ENCODE measurements at places on chromosomes 2 and 18. TPM values are rescaled to one million over a fixed set of nuclear protein-coding genes. Genes with fewer than 3 reads are reported as not detected.

DNA sequence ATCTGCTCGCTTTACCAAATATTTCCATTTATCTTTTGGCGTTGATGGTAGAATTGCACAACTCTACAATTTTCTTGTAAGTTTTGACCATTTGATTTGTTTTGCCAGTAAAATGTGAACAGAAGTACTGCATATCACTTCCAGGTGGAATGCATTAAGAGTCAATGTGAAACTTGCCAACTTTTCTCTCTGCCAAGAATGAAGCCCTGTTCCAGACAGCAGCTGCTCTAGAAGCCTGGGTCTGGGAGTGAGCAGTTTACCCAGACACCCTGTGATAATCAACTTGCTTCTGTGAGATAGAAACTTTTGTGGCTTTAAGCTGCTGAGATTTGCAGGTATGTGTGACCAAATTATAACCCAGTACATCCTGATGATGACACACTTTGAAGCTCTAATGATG lies 115.9 kb upstream of the SYT4 start:
- DNase-seq, result no peak

- DNase-seq, result no peak
Observed at GRCh38 chr2:43192744-43193651, 33.4 kb downstream of the ZFP36L2 start.

- no peak for DNase-seq
Observed at GRCh38 chr2:16728351-16729136, 62.9 kb upstream of the CYRIA start.

- DNase-seq, result no peak
Observed at GRCh38 chr18:3995476-3996102, 459.5 kb downstream of the DLGAP1 start.

DNER gene
- 1.00 TPM for total RNA-seq

- DNase-seq, result no peak
Observed at GRCh38 chr2:152493417-152493816, 158.4 kb downstream of the FMNL2 start.

ATP8B1 gene
- total RNA-seq, result 9.3 TPM

GRCh38 chr2:84816426-84817026 lies 64.4 kb downstream of the TRABD2A start:
- no peak for DNase-seq

DNA sequence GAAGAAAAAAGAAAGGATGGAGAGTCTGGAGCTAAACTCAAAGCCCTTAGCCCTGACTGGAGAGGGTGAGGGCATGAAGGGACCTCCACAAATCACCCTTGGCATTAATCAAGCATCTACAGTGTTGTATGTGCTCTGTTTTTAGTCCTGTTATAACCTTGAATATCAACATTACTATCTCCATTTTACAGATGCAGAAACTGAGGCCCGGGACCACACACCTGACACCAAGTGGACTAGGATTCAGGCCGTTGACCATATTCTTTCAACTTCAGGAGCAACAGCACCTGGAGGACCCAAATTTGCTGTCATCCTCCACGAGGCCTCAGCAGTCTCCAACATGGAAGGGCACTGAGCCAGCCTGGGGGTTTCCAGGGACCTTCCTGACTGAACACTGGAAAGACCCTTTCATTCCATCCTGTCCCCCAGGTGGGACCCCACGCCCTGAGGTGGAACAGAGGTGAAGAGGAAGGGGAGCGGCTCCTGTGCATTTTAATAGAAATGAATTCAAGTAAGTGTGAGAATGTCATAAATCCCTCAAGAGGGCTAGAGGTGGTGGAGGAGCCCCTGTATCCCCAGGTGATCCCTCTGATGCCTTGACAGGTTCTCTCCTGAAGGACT lies 41.0 kb downstream of the SERTAD2 start:
- DNase-seq, result peak; percentile 53

DNA sequence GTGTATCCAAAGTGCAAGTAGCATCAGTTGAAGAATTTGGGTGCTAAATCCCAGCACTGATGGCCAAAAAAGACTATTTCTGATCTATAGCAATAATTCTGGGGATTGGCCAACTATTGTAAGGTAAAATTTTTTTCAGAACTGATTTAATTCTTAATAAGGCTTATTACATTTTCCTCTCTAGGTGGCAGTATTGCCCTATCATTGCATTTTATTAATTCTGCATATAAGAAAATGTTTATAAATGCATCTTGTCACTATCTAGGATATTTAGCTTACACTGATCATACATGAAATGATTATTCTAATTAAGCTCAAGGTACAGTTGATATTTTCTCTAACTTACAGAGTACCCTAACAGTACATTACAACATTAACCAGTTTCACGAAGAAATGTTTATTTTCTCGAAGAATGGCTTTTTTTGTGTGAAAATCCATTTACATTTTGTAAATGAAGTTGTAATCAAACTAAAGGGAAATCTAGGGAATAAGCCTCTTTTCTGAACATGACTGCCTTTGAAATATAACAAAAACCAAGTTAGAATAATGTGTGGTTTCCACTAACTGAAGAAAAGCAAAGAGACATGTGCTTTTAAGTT lies 11.0 kb downstream of the TTN start:
- no peak for DNase-seq

DNA sequence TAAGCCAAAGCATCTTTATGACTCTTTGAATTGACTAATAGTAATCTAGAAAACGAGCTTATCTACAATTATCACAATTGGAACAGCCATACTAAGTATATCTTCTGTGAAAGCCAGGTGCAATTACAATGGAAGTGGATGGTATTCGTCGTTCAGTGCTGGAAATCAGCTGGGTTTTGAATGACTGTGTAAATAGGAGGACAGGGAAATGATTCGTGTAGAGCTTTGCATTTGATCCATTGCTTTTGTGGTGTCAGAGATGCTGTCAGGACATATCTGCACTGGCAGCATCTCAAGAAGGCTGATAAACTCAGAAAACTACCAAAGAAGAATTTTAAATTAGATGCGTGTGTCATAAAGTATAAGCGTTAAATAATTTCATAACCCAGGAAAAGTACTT lies 187.1 kb downstream of the ZNF407 start:
- DNase-seq, result no peak

DNA sequence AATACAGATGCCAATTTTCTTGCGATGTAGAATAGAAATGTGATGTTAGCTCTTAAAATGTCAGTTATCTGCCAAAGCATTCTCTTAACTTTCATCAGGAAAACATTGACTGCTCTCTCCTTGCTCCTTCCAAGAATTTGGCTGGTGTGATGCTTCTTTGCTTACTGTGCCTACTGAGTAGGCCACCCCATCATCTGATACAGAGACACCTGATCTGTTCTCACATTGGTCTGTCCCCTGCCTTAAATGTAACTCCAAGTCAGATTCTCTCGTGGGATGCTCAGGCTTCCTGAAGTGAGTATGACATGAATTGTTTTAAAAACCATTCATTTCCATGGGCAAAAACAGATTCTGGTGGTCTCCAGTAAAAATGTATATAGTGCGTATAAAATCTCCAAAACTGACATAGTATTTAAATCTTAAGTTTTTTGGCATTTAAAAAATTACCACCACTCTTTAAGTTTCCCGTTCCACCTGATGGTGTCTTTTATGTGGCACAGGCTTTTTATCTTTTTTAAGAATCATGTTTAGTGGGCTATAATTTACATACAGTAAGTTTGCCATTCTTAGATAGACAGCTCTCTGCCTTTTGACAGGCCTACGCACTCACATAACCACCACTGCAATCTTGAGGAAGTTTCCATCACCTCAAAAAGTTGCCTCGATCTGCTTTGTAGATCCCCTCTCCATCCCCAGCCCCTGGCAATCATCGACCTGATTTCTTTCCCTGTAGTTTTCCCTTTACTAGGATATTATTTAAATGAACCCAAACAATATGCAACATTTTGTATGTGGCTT lies 36.6 kb downstream of the UBE2F start:
- no peak for DNase-seq

BMP10 gene
- total RNA-seq, result 0.83 TPM

DNA sequence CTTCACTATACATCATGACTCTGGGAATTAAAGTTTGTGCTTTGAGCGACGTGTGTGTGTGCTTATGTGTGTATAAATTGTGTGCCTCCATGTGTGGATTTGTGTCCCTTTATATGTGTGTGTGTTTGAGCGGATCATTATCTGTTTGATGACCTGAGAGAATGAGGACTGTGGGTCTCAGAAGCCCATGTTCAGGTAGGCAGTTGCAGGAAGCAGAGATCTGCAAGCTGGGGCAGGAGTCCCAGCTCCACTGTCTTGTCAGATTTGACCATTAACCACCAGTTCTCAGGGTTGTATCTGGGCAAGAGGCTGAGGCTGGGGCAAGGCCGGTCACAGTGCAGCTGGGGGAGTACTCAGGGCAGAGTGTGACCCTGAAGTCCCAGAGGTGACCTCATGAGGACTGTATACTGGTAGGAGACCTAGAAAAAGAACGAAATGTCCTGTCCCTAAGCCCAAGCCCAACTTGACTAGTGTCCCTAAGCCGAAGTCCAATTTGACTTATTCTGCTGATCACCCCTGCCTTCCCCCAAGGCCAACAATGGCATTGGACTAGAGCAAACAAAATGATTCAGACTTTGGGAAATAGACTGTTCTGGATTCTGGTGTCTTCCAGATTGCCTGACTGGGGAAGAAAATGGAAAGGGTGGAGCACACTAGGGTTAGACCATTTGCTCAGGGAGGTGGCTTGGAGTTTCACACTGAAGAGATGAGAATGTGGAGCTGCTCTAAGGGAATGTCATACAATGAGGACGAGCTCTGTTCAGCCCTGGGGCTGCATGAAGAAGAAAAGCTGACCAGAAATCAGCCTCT lies 28.1 kb downstream of the RHOB start:
- DNase-seq, result peak; percentile 14

DNA sequence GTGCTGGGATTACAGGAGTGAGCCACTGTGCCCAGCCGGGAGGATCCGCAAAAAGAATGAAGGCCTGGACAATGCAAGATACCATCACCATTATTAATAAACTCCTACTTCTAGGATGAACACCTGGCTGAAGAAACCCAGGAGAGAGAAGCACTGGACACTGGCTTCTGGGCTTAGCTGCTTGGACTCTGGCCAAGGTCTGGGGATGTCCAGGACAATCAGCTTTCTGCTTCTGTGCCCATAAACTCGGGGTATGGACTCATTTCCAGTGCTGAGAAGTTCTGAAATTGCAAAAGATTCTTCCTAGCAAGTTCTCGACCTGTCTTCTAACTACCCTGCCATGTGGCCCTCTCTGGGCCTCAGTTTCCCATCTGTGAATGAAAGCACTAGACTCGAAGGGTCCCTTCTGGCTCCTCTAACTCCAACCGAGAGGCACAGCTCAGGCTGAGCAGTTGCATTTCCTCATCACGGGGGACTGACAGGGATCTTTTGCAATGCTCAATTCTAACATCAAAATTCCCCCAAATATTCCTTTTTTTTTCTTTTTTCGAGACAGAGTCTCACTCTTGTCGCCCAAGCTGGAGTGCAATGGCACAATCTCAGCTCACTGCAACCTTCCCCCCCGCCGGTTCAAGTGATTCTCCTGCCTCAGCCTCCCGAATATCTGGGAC lies 2.4 kb upstream of the SH2D6 start:
- no peak for DNase-seq
